ENCODE measurements at places on chromosomes 1 and 21. TPM values are rescaled to one million over a fixed set of nuclear protein-coding genes. Genes with fewer than 3 reads are reported as not detected.

- DNase-seq: no peak
Measured at GRCh38 chr1:48693180-48693579, 83.5 kb downstream of the BEND5 start.

DNA sequence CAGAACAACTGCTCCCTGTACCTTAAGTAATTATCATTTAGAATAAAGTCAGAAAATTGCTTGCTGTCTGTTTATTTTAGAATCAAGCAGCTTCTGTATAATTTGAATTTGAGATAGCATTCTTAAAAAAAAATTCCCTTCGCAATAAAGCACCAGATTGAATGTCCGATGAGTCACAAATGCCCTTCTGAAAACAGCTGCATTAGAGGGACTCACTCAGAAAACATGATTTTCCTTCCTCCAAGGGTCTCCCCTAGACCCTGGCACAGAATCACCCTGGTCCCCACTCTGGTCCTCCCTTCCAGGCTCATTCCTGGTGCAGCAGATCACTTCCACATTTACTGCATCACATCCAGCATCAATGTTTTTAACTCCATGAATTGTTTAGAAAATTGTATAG, 471.1 kb upstream of the VAMP3 start:
- DNase-seq: peak; percentile 42

The CD46 gene
- total RNA-seq: 267 TPM

The WNT9A gene
- total RNA-seq: 5.5 TPM

DNA sequence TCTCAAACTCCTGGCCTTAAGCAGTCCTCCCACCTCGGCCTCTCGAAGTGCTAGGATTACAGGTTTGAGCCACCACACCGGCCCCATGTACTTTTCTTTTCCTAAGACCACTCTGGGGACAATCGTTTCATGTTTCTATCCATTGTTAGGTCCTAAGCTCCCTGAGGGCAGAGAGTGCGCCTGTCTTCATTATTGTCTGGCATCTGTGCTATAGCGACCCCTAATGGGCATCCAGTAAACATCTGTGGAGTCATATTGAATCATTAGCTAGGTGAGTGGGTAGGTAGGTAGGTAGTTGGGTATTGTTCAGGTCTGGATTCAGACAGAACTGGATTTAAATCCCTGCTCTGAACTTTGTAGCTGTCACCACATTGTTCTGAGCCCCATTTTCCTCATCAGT, 66.1 kb downstream of the TMEM53 start:
- DNase-seq: no peak

DNA sequence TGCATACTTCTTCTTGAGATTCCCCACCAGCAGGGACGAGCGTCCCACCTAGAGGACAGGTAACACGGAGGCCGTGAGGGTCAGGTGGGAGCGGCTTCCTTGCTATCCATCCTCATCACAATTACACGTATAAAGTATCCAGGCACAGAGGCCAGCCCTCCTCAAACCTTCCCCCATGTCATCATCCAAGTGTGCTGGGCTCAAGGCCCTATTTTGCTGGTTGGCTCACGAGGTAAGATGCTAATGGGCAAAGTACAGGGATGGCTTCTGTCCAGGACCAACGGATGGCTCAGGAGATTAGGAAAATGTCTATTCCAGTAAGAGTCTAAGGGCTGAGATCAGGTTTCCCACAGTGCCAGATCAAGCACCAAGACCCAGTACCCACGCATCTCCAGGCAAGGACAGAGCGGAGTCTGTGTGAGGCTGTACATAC, 11.5 kb upstream of the A3GALT2 start:
- DNase-seq: no peak

The TNFRSF14 gene
- 127 TPM for total RNA-seq

The CDKN2C gene
- 7.7 TPM for total RNA-seq

GRCh38 chr1:232439011-232439410, 190.9 kb downstream of the SIPA1L2 start:
- no peak for DNase-seq

DNA sequence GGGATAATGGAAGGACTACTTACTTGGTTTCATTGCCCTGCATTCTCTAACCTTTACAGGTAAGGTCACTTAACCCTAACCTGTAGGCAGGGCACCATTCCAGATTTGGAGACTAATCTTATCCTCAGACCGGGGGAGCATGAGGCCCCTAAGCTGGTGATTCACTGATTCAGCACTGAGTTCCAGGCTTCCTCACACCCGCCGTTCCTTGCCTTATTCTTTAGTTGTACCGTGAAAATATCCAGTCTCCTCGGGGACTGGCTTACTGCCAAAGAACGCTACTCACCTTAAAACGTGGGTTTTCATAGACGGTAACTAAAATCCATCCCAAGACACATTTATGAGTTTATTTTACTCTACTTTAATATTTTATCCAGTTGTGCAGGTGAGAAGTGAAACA, 44.3 kb upstream of the COL24A1 start:
- DNase-seq: no peak

DNA sequence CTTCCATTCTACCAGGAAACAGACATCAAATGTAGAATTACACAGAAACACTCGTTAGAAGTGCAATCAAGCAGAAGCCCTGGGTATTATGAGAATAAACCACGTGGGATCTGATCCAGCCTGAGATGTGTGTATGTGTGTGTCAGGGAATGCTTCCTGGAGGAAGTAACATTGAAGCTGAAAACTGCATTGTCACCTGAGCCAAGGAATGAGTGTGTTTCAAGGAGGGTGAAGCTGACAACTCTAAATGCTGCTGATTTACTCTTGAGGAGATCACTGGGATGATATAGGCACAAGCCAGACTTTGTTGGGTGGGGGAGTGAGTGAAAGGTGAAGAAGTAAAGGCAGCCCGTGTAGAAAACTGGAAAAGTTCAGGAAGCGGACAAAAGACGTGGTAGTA, 27.6 kb downstream of the FAAH start:
- DNase-seq: no peak

DNA sequence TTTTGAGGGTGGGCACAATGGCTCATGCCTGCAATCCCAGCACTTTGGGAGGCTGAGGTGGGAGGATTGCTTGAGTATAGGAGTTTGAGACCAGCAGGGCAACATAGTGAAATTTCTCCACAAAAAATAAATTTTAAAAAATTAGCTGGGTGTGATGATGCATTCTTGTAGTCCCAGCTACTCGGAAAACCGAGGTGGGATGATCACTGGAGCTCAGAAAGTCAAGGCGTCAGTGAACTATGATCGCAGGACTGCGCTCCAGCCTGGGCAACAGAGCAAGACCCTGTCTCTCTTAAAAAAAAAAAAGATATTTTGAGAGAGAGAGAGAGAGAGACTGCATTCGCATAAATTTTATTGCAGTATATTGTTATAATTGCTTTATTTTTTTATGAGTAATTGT, 75.9 kb upstream of the B3GALT5 start:
- DNase-seq: no peak

DNA sequence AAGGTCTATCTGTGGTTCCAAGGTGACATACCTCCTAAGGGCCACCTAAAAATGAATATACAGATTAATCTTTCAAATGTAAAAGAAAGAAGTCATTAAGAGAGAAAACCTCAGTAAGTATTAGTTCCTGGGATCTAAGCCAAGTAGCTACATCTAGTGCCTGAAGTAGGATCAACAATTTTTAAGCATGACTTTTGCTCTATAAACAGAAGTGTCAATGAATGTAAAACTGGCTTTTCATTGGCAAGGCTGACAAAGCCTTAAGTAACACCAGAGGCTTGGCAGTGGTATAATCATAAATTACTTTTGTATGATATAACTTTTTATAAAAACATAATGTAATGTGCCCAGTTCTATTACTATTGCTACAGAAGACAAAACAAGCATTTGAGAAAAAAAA, 12.2 kb upstream of the ACADM start:
- peak; percentile 6 for DNase-seq

GRCh38 chr1:239233626-239234025, 152.7 kb upstream of the CHRM3 start:
- DNase-seq: peak; percentile 13

DNA sequence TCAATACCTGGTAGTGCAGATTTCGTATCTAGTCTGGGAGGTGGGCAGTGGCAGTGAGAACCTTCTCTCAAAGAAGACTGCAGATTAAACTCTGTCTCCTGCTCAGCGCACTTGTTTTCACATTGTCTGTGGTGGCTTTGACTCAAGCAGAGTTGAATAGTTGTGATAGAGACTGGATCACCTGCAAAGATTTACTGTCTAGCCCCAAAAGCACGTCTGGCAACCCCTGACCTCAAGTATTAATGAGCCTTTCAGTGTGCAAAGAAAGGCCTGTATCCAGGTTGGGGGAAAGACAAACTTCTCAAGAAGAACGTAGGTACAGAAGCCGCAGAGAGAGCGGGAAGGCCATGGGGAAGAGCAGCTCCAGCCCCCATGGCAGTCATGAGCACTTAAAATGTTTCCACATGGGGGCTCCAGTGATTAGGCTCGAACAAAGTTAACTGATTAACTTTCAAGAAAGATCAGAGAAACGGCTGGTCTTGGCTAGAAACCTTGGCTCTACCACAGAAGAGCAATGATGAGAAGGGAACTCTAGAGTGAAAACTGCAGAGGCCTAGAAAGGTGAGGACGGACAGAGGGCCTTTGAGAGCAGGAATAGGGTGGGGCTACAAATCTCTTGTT, 15.2 kb downstream of the HENMT1 start:
- DNase-seq: no peak

- no peak for DNase-seq
Measured at GRCh38 chr21:25944082-25944481, 209.3 kb downstream of the GABPA start.

The FCRL4 gene
- total RNA-seq: 0.57 TPM

The CDK18 gene
- 10.9 TPM for total RNA-seq

- DNase-seq: no peak
Measured at GRCh38 chr1:33848205-33848937, 15.5 kb upstream of the HMGB4 start.

GRCh38 chr1:119081267-119081666, 59.2 kb downstream of the WARS2 start:
- no peak for DNase-seq

The VANGL2 gene
- total RNA-seq: 2.7 TPM

DNA sequence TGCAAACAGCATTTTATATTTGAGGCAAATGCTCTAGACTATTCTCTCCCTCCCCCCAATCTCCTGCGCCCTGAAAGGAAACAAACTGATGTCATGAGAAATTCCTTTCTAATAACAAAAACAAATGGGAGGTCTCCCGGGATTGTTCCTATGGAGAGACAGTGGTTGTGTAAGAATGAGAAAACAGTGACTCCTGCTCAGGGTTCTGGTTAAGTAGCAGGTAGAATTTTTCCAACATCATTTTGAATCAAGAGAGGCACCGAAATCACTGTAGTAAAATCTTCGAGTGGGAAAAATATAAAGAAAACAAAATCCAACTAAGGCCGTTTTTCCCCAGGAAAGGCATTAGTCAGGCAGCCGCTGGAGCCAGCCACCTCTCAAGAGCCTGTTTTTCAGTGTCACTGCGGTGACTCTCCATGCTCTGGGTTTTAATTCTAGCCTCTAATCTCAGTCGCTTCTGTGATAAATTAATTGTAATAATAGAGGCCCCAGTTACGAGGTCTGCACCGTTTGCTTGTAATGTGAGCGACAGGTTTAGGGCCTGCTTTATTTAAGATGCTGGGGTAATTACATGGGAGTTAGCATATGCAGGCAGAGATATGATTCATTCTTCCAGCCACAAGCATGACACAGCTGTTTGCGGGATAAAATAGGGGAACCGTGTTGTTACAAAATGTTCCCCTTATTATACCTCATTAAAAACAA, 80.3 kb downstream of the RNF220 start:
- no peak for DNase-seq

DNA sequence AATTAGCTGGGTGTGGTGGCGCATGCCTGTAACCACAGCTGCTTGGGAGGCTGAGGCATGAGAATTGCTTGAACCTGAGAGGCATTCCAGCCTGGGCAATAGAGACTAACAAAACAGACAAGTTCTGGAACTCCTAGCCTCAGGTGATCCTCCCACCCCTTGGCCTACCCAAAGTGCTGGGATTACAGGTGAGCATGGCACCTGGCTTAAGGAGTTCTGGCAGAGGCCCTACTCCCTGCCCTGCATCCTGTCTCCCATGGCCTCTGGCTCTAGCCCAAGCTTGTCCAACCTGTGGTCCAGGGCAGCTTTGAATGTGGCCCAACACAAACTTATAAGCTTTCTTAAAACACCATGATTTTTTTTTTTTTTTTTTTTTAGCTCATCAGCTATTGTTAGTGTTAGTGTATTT, 20.4 kb downstream of the TOMM20 start:
- DNase-seq: no peak

DNA sequence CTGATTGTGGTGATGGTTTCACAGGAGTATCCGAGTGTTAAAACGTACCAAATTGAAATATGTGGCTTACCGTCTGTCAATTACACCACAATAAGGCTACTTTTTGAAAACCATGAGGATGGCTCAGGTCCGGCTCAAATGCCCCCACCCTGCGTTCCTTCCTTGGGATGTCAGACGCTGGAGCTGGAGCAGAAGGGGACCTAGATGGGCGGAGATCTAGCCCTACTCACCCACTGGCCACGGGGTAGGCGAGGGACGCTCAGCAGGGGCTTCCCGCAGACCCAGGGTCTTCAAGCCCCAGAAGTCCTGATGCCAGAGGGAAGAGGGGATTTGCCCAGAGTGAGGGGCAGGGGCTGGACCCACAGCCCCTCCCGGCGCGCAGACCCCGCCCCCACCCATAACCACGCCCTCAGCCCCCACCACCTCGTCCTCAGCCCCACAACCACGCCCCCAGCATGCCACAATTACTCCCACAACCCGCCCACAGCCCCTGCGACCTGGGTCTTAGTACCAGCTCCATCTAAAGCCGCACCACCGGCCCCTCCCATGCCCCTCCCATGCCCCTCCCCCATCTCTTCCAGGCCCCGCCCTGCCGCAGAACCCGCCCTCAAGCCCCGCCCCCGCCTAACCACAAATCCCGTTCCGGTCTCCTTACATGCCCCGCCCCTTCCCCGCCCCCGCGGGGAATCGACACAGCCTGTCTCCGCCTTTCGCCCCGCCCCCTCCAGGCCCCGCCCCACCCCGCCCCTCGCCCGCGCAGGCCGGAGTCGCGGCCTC, at the start of gene LRRC3:
TSS of gene LRRC3 (plus strand) at position 764 of the 777 bp plus-strand sequence. CDS start 1,135 bp downstream, outside the sequence.
- peak; percentile 90 for DNase-seq

The ANGPTL7 gene
- 0.48 TPM for total RNA-seq

DNA sequence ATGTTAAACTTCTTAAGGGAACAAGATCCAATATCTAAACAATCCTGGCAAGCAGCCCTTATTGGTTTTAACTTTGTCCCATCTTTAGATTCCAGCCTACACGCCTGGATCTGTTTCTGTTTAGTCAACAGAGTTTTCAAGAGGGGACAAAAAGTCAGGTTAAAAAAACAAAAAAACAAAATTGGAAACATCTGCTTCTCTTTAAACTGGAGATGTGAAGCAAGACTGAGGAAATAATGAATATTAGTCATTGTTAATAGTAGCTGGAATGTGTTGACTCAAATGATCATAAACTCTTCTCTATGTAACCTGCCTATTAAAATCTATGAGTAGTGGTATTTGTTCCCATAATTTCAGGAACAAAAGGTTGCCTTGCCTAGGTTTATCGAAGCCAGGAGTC, 55.0 kb downstream of the NID1 start:
- peak; percentile 68 for DNase-seq
